ENCODE measurements at places on chromosomes 3 and 15. TPM values are rescaled to one million over a fixed set of nuclear protein-coding genes. Genes with fewer than 3 reads are reported as not detected.
A peak's percentile ranks its signal among the peaks of the same experiment; 100 is the strongest.

The FANCD2OS gene
- not detected for total RNA-seq

The KLHL6 gene
- total RNA-seq, result 7.9 TPM

The SETMAR gene
- total RNA-seq, result 46.7 TPM

The CCDC54 gene
- total RNA-seq, result 0.33 TPM

The VWA5B2 gene
- total RNA-seq, result 0.33 TPM

DNA sequence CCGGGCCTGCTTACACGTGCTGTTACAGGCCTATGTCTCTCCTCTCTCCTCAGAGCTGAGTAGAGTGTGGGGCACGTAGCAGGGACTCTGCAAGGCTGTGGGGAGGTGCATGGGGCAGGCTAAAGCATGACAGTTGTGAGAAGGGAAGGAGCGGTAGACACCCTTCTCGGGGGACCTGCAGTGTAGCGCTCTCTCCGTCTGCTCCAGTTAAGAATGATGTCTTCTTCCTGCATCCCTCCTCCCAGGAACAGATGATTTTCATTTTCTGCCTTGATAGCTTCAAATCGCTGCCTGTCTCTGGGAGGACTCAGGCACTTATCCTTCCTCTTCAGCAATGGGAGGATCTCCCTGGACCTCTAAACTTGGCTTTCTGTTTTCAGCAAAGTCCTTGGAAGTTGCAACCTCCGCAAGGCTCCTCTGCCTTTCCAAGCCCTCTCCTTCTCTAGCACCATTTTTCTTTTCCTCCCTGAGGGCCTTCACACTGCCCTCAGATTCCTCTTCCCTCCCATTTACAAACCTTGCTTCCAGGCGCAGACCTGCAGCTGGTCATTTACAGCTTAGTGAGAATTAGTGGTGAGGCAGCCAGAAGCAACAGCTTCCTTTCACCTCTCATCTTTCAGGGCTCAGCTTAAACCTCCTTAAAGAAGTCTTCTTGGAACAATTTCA lies 23.4 kb upstream of the TLE3 start:
- H3K27me3 ChIP-seq, result no peaks in the 10 kb centered on the region
- no peak for DNase-seq

GRCh38 chr3:130509008-130509407 lies 8.0 kb upstream of the COL6A6 start:
- H3K36me3 ChIP-seq, result no peaks in the 10 kb centered on the region
- no peak for DNase-seq
- H3K4me3 ChIP-seq, result no peak overlapping the region
- no peaks in the 10 kb centered on the region for H3K27me3 ChIP-seq
- H3K4me1 ChIP-seq, result no peaks in the 10 kb centered on the region
- no peak overlapping the region for H3K27ac ChIP-seq

DNA sequence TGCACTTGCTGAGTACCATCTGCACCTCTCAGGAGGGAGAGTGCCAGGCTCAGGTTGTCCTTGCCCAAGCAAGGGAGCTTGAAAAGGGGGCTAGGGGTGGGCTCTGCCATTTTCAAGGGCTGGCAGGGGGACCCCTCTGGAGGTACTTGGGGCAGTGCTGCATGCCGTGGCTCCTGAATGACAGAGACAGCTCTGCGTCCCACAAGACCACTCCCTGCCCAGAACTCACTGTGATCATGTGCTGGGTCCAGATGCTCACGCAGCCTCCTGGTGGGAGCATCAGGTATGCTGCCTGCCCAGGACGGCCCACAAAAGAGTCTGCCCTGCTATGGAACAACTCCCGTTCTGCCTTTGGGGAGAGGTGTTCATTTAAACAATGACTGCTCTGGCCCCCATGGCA lies 165.2 kb downstream of the GOLGA6L4 start:
- H3K4me1 ChIP-seq, result no peaks in the 10 kb centered on the region
- no peak for DNase-seq
- no peaks in the 10 kb centered on the region for H3K36me3 ChIP-seq
- no peaks in the 10 kb centered on the region for H3K27me3 ChIP-seq

DNA sequence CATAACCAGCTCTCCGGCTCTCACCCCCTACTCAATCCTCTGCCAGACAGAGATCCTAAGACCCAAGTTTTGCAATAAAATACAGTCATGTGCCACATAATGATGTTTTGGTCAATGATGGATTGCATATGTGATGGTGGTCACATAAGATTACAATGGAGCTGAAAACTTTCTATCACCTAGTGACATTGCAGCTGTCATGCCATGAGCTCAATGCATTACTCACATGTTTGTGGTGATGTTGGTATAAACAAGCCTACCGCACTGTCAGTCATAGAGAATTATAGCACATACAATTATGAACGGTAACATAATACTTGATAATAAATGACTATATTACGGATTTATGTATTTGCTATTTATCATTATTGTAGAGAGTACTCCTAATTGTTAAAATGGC lies 26.9 kb upstream of the SAMMSON start:
- no peak overlapping the region for H3K4me3 ChIP-seq
- H3K27me3 ChIP-seq, result no peaks in the 10 kb centered on the region
- no peaks in the 10 kb centered on the region for H3K36me3 ChIP-seq
- H3K27ac ChIP-seq, result no peak overlapping the region
- no peak for DNase-seq
- H3K4me1 ChIP-seq, result peaks cover 4% of the 10 kb centered on the region

DNA sequence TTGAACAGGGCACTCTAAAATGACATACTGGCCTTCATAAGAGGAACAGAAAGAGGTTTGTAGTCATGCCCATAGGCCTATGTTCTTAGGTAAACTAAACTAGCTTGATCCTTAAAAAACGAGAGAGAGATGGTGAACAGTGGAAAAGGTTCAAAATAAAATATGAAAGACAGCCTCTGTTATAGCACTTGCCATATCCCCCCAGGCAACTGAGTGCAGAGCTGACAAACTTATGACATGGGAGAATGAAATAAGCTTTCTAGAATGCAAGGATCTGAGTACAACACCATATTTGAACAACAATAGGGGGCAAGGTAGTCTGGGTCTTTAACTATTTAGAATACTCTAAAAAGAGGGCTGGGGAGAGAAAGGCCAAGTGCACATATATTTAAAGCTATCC lies 700.6 kb upstream of the CFAP20DC start:
- H3K4me1 ChIP-seq, result no peaks in the 10 kb centered on the region
- peak overlapping the region; percentile 52 for H3K27ac ChIP-seq
- no peak overlapping the region for H3K4me3 ChIP-seq
- H3K36me3 ChIP-seq, result no peaks in the 10 kb centered on the region
- DNase-seq, result no peak

DNA sequence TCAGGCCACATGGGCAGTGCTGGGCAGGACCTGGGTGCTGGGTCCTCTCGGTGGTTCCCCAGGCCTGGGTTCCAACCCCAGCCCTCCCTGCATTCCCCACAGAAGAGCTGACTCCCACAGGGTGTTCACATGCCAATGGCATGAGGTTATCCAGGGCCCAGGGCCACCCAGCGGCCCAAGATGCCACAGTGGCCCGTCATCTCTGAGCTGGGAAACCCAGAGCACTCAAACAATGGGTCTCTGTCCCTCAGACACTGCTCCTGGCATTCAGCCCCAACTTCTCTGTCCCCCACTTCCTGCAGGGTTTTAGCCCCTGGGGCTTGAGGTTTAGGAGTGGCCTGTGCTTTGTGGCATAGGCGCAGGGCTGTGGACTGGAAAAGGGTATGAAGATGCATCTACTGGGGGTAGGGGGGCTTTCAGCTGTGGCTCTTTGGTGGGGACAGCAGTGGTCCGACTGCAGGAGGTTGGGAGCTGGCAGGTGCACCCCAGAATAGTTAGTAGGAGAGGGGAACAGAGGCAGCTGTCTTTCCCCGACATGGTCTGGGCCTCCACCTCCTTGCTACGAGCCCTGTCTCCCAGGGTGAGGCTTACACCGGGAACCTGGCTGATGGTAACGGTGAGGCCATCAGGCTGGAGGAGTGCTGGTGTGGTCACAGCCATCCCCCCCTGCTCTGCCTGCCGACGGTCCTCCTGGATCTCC lies 1.7 kb downstream of the CCDC9B start:
- H3K36me3 ChIP-seq, result no peaks in the 10 kb centered on the region
- peak overlapping the region; percentile 44 for H3K4me3 ChIP-seq
- no peak for DNase-seq
- H3K27me3 ChIP-seq, result no peaks in the 10 kb centered on the region

DNA sequence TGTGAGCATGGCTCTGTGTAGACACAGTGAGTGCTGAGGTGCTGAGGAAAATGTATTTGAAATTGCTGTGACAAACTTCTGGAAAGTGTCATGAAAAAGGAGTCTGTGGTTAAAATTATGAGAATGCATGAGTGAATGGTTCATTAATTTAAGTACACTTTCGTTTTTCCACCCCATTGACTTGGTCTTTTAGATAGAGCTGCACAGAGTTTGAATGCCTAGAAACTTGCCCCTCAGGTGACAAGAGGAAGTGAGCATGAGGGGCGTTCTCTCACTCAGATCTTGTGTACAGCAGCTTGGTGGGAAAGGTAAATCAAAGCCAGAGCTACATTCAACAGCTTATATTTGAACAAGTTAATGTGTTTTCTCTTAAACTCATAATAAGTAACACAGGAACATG lies 296.8 kb downstream of the WDR72 start:
- H3K4me1 ChIP-seq, result no peaks in the 10 kb centered on the region
- no peak overlapping the region for H3K27ac ChIP-seq
- H3K4me3 ChIP-seq, result no peak overlapping the region
- H3K27me3 ChIP-seq, result no peaks in the 10 kb centered on the region

GRCh38 chr3:73442886-73443285 lies 181.9 kb downstream of the PDZRN3 start:
- H3K4me1 ChIP-seq, result no peaks in the 10 kb centered on the region
- H3K27me3 ChIP-seq, result no peaks in the 10 kb centered on the region
- no peak for DNase-seq
- H3K27ac ChIP-seq, result no peak overlapping the region
- H3K4me3 ChIP-seq, result no peak overlapping the region
- no peaks in the 10 kb centered on the region for H3K36me3 ChIP-seq

DNA sequence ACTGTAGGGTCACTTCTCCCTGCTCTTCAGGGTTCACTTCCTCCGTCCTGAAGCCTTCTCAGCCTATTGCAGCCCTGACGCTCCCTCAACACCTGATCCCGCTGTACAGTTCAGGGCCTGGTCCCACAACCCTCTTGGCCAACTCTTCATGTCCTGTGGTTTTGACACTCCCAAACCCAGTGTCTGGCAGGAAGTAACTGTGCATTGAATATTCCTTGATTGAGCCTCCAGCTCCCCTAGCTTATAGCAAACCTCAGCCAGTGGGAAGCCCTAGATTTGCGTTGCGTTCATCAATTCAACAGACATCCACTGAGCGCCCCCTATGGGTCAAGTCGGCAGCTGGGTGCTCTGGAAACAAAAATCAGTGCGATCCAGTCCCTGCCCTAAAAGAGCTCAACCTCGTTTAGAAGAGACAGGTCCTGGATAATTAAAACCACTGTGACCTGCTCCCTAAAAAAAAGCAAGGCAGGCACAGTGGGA lies 13.5 kb downstream of the UBAP1L start:
- peak overlapping the region; percentile 40 for H3K27ac ChIP-seq
- no peak for DNase-seq
- H3K4me3 ChIP-seq, result no peak overlapping the region
- no peaks in the 10 kb centered on the region for H3K4me1 ChIP-seq
- no peaks in the 10 kb centered on the region for H3K27me3 ChIP-seq

DNA sequence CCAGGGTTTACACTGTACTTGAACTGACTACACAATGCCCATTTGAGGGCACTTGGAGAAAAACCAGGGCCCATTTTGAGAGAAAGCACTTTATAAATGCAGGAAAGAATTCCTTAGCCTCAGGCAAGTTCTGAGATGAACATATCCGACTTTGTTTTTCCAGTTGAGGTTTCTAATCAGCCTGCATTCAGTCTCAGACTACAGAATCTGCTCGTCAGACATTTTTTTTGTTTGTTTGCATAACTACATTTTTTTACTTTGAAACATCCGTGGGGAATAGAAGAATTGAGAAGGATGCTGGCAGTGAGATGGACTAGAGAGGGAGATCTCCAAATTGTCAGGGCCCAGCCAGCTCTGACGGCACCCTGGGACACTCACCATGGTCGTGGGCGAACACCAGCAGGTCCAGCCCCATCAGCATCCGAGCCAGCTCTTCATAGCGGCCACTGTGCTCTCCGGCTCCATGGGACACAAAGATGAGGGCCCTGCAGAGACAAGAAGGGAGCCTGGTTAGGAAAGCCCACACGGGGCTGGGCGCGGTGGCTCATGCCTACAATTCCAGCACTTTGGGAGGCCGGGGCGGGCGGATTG lies 40.8 kb downstream of the MGLL start:
- peak overlapping the region; percentile 18 for H3K27ac ChIP-seq
- H3K27me3 ChIP-seq, result no peaks in the 10 kb centered on the region
- DNase-seq, result no peak
- no peaks in the 10 kb centered on the region for H3K4me1 ChIP-seq

DNA sequence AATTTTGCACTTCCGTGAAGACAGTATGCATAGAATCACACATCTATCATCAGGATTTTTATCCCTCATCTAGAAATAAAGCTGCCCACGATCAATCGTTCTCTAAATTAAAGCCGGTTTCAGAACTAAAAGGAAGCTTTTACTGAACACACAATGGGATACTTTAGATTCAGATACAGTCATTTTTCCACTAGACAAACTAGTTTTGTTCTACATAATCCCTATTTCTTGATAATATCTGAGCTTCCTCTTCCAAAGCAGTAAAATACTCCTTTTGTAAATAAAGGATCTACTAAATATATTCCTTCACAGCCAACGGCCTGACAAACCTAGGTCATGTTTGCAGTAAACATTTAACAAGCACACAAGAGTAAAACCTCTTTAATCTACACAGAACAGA lies 2.0 kb upstream of the GANC start:
- H3K36me3 ChIP-seq, result no peaks in the 10 kb centered on the region
- H3K4me1 ChIP-seq, result no peaks in the 10 kb centered on the region
- H3K27ac ChIP-seq, result peak overlapping the region; percentile 69
- no peak for DNase-seq

- H3K36me3 ChIP-seq, result no peaks in the 10 kb centered on the region
- H3K4me1 ChIP-seq, result no peaks in the 10 kb centered on the region
- no peak overlapping the region for H3K4me3 ChIP-seq
- no peaks in the 10 kb centered on the region for H3K27me3 ChIP-seq
- no peak for DNase-seq
- H3K27ac ChIP-seq, result no peak overlapping the region
Measured at GRCh38 chr3:154095832-154096421, 25.3 kb upstream of the ARHGEF26 start.

- no peaks in the 10 kb centered on the region for H3K27me3 ChIP-seq
- no peaks in the 10 kb centered on the region for H3K36me3 ChIP-seq
- H3K4me1 ChIP-seq, result no peaks in the 10 kb centered on the region
- no peak overlapping the region for H3K4me3 ChIP-seq
- no peak for DNase-seq
Measured at GRCh38 chr3:186133980-186134379, 25.1 kb upstream of the ETV5 start.

GRCh38 chr3:21169948-21170347 lies 581.1 kb downstream of the ZNF385D start:
- no peaks in the 10 kb centered on the region for H3K36me3 ChIP-seq
- no peaks in the 10 kb centered on the region for H3K27me3 ChIP-seq
- no peak overlapping the region for H3K4me3 ChIP-seq
- no peaks in the 10 kb centered on the region for H3K4me1 ChIP-seq

DNA sequence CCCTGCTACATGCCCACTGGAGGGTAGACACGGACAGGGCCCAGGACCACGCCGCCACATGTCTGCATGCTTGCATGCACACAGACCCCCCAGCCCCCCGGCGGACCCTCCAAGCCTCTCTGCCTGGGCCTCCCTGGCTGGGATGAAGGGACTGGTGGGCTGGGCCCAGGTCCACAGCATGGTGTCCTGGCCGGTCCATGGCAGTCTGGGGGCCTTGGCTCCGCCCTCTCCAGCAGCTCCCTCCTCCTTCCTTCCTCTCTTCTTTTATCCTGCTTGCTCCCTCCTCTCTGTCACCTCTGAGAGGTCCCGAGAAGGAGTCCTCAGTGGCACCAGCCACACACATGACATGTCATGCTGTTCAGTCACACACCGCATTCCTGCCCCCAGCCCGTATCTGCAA lies 24.5 kb downstream of the DUSP7 start:
- no peaks in the 10 kb centered on the region for H3K36me3 ChIP-seq
- no peaks in the 10 kb centered on the region for H3K4me1 ChIP-seq
- no peak overlapping the region for H3K27ac ChIP-seq
- no peaks in the 10 kb centered on the region for H3K27me3 ChIP-seq
- no peak overlapping the region for H3K4me3 ChIP-seq
- DNase-seq, result no peak

Data from breast epithelium (tissue), 4 donors.